ENCODE measurements at places on chromosomes 3 and 15.

GRCh38 chr15:66288551-66289185 is 4.7 kb upstream of the DIS3L start:
- DNase-seq = no peak

GRCh38 chr3:69986419-69986818 is 13.1 kb upstream of the SAMMSON start:
- no peak for DNase-seq

GRCh38 chr15:100914876-100915275 is 4.3 kb upstream of the LRRK1 start:
- DNase-seq = no peak

- peak; percentile 28 for DNase-seq
Observed at GRCh38 chr15:66249605-66250174, 3.9 kb downstream of the MEGF11 start.

DNA sequence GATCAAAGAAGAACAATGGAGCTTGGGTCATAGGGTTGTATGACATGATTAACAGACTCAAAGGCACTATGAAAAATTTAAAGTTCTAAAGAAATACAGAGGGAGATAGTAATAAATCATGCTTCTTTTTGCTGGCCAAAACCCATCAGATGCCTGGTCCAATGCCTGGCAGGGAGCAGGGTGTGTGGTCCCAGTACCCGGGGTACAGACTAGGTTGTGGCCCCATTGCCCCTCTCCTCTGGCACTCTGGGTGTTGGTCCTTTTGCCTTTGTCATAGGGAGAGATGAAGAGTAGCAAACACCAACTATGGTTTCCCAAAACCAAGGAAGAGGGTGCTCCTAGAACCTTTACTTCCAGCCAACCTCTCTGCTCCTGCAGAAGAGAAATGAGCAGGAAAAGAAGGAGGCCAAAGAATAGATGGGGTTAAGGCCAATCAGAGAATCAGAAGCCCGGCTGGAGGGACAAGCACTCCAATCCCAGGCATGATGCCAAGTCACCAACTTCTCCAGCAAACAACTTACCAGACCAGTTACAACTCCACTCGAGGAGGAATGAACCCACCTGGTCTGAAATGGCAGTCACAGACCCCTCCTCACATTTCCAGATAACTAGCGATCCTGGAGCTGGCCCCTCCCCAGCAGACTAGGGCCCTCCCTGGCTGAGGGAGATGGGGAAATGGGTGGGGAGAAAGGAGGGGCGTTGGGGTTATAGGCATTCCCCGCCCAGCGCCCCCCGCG is 1.8 kb downstream of the IGDCC3 start:
- peak; percentile 55 for DNase-seq

DNA sequence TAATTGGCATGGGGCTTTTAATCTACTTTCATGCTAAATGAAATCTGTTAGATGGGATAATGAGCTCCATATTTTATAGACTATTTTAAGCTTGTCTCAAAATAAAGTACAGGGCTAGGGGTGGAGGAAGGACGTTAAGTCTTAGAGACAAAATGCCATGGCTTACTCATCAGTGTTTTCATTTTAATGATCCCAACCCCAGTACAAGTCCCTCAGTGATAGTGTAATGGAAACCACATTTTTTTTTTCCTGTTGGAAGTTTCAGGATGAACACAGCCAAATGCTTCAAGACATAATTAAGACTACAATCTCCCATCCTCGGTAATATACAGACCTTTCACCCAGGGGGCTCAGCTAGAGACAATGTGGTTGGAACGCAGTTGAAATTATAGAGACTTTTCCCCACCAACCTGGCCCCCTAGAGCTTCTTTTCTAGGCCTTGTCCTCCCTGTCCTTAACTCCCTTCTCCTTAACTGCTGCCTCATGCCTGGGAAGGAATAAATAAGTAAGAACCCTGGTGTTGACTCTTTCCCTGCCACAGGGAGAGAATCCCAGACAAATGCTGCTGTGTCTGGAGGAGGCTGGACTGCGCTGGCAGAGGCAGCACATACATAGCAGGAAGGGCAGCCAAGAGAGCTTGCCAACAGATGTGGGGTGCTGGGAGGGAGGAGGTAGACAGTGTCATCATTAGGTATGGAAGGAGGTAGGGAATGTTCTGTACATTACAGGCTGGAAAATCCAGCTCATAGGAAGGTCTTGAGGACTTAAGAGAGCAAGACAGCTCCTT is 115.4 kb upstream of the ROPN1 start:
- no peak for DNase-seq

- DNase-seq = no peak
Observed at GRCh38 chr15:45442507-45443135, 64.3 kb upstream of the GATM start.

GRCh38 chr15:35693286-35693685 is 147.3 kb upstream of the DPH6 start:
- no peak for DNase-seq

DNA sequence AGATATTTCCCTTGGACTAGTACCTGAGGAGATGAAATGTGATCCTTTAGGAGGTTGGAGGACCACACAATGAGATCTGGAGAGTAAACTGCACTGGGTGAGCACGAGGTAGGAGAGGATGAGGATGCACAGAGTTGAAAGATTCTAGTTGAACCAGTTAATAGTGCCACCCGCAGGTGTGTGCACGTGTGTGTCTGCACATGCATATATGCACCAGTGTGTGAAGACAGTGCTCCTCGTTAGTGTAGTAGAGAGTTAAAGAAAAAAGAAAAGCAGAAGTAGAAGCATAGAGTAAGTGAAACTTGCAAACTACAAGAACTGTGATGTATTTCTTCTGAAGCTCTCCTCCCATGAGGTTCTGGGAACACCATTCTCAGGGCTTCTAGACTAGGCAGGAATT is 8.4 kb downstream of the MED12L start:
- DNase-seq = no peak

GRCh38 chr3:72907731-72908620 is 20.1 kb downstream of the GXYLT2 start:
- DNase-seq = no peak

DNA sequence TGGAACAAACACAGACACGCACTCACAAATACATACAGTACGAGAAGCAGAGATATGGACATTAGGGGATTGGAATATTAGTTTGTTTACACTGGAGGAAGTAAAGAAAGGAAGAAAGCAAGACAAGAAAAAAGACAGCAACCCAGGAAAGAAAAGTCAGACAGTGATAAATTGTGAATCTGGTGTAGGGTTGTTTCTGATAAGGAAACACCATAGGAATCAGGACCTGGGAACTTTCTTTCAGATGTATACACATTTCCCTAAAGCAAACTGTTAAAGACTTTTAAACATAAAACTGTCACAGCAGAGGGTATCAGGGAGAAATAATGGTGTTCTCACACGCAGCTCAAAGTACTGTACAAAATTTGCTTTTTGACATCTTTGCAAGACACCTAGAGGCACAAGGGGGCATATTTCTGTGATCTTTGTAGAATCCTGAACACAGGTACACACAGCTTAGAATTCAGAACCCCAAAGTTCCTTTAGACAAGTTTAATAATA is 153.7 kb downstream of the TUSC7 start:
- DNase-seq = no peak

- no peak for DNase-seq
Observed at GRCh38 chr15:58433597-58434333, 2.0 kb downstream of the LIPC start.

- no peak for DNase-seq
Observed at GRCh38 chr3:172687501-172687900, 23.4 kb downstream of the NCEH1 start.

DNA sequence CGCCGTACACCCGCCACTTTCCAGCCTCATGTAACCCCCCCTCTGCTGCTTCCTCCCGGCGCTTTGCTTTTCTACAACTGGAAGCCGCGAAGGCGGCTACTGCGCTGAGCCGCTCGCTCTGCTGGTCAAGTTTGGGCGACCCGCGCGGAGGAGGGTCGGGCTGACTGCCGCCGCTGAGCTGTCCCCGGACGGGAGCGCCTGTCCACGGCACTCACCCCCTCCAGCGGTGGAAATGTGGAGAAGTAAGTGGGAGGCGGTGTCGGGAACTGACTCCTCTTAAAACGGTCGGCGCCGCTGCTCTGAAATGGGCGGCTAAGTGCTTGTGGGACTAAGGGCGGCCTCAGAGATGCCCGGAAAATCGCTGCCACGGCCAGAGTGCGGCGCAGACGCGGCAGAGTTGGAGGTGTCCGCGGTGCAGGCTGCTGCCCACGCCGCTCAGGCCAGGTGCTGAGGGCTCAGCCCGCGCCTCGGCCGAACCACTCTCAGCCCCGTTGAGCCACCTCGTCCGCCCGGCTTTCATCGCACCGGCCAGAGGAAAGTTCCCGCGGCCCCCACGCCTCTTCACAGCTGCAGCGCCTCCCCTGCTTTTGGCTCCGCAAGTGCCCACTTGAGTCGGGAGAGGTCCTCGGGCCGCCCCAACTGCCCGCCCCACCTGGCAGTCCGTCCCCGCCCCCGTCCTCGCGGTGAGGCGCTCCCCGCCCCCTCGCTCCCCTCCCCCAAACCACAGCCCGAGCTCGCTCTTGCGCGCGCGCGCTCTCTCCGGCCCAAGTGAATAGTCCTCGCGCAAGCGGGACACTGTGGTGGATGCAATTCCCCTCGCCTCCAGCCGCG is at the start of gene EPHA6:
EPHA6 (plus strand) TSS at position 775 of the 831 bp plus-strand sequence.
- peak; percentile 65 for DNase-seq

GRCh38 chr15:52020221-52021085 is 1.4 kb downstream of the MAPK6 start:
- no peak for DNase-seq

- DNase-seq = no peak
Observed at GRCh38 chr3:147943265-147943945, 534.2 kb downstream of the ZIC1 start.

DNA sequence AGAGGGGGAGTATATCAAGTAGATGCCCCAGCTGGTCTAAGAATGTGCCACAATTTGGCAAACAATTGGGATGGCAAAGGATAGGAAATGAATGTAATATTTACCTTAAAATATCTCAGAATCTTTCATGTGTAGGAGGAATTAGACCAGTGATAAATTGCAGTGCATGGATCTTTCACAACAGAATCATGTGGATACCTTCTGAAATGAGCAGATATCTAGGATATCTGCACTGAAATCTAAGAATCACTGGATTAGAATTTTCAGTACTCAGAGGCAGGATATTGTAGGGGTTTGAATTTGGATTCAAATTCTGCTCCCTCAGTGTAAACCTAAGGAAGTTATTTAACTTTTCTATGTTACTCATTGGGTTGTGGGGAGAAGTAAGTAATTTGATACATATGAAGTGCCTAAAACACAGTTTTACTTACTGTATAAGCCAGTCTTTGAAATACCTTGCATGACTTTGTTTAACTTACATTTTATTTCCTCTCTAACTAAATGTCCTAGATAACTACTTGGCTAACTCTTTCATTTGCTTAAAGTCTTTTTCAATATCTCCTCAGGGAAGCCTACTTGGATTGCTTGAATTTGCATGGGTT is 8.8 kb downstream of the IL1RAP start:
- DNase-seq = no peak

DNA sequence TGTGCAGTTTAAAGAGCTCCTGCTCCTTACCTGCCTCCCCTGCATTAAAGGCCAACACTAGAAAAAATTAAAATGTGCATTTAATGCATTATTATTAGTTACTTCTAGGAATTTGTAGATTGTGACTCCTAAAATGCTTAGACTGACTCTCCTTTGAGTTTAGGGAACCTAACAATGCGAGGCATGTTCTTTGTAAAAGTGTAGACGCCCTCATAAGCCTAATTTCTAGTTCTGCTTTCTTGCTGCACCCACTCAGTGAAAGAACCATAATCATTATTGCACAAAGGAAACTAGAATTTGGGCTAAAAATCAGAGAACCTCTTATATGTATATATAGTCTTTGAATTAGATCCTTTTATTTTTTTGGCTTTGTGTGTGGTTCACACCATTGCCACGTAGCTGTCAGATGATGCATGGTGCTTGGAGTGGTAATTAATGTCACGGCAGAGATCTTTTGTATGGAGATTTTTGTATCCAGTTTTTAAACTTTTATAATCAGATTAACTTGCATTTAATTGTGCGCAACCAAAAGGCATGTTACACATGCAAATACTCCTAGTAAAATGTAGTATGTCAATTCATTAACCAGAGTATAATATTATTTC is 710 bp downstream of the ABHD10 start:
- DNase-seq = no peak
